ENCODE measurements at places on chromosomes 13 and 19.

GRCh38 chr13:46142776-46143175 lies 37.9 kb upstream of the CPB2 start:
- DNase-seq: no peak

DNA sequence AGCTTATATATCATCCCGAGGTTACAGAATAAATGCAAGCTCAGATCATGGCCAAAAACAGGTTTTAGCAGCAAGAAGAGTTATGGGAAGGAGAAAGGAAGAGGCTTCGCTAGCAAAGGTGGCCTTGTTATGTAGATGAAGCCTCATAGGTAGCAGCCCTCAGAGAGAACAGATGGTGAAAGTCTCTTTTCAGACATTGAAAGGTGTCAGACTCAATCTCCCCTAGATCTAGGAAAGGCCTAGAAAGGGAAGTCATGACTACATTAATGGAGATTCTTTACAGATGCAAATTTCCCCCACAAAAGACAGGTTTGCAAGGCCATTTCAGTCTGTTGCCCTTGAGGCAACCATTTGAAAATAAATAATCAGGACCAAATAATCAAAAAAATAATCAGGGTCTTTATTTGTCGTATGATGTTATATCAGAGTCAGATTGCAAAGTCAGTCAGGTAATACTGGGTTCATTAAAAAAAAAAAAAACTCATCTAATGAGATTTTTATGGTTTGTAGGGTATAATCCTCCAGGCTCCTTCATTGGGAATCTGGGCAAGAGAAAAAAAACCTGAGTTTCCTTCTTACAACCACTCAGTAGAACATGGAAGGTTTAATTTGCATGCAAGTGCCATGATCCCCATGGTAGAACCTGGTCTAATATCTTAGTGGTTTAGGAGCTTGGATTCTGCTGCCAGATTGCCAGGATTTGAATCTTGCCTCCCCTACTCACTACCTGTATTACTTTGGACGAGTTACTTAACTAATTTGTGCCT lies 50.8 kb upstream of the HTR2A start:
- DNase-seq: no peak

DNA sequence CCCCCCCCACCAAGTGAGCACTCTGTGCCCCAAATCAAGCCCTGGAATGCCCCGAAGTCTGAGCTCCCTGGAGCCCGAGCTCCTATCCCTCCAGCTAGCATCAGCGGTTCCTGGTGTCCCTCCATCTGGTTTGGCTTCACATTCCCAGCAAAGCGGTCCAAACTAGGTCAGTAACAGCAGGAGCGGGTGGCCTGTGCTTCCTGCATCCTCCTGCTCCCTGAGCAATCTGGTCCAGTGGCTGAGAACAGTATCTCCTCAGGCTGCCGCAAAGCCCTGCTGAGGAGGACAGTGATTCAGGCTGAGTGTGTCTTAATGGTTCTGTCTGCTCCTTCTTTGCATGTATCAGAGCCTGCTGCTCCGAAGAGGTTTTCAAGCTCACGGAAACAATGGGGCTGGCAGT lies 25.9 kb downstream of the RASL11A start:
- DNase-seq: no peak

DNA sequence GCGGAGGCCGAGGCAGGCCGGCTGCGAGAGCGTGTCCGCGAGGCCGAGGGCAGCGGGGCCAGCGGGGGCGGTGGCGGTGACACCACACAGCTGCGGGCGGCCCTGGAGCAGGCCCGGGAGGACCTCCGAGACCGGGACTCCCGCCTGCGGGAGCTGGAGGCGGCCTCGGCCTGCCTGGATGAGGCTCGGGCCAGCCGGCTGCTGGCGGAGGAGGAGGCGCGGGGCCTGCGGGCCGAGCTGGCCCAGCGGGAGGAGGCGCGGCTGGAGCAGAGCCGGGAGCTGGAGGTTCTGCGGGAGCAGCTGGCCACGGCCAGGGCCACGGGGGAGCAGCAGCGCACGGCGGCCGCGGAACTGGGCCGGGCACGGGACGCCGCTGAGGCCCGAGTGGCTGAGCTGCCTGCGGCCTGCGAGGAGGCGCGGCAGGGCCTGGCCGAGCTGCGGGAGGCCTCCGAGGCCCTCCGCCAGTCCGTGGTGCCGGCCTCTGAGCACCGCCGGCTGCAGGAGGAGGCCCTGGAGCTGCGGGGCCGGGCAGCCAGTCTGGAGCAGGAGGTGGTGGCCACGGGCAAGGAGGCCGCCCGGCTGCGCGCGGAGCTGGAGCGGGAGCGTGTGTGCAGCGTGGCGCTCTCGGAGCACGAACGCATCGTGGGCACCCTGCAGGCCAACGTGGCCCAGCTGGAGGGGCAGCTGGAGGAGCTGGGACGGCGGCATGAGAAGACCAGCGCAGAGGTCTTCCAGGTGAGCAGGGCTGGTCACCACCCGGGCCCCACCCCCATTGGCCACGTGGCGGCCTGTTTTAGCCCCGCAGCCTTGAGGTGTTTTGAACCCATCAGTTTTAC lies 11.7 kb upstream of the EBI3 start:
- no peak for DNase-seq
